ENCODE measurements at places on chromosomes 1 and 21.

DNA sequence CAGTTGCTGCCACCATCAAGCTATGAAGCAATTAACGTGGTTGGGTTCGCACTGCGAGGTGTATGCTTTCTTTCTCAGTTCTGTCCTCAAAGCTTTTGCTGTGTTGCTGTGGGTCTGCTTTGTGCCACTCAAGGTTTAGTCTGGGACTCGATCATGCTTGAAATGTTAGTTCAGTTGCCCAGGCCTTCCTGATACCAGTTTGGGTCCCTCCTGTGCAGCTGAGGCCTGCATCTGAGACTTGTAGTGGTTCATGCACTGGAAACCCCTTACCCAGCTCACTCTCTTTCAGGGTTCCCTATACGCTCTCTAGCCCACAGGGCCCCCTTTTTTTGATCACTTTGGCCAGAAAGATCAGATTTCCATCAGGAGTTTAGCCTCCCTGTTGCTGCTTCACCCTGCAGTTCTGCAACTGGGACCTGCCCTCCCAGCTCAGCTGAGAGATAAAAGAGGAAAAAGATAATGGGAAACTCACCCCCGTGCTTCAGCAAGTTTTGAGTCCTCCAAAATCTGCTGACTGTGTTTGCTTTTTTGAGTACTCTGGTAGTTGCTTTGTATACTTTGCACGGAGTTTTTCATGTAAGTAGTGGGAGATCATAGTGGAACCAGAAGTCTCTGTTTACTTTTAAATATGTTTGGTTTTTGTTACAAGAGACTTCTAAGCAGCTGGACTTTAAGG lies 317.0 kb downstream of the HHAT start:
- no peak for DNase-seq
- H3K36me3 ChIP-seq = no peaks in the 10 kb centered on the region
- H3K27ac ChIP-seq = no peak overlapping the region
- no peak overlapping the region for H3K4me3 ChIP-seq
- H3K27me3 ChIP-seq = no peaks in the 10 kb centered on the region

DNA sequence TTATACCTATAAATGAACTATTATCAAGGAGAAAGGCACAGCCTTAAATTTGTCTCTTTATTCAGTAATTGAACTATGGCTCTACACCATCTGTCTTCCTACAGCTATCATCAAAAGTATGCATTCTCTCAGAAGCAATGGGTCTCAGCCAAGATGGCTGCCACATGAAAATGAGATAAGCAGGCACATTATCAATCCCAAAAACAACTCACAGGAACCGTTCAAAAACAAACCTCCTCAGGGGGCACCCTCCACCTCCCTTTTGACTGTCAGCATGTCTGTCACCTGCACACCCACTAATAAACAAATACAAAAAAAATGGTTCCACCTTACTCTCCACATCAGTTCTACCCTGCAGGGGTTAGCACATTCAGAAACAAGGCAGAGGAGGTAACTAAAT lies 23.6 kb downstream of the KIAA0319L start:
- H3K27me3 ChIP-seq = no peaks in the 10 kb centered on the region
- no peaks in the 10 kb centered on the region for H3K36me3 ChIP-seq
- H3K27ac ChIP-seq = no peak overlapping the region
- peaks cover 21% of the 10 kb centered on the region for H3K4me1 ChIP-seq
- DNase-seq = no peak

DNA sequence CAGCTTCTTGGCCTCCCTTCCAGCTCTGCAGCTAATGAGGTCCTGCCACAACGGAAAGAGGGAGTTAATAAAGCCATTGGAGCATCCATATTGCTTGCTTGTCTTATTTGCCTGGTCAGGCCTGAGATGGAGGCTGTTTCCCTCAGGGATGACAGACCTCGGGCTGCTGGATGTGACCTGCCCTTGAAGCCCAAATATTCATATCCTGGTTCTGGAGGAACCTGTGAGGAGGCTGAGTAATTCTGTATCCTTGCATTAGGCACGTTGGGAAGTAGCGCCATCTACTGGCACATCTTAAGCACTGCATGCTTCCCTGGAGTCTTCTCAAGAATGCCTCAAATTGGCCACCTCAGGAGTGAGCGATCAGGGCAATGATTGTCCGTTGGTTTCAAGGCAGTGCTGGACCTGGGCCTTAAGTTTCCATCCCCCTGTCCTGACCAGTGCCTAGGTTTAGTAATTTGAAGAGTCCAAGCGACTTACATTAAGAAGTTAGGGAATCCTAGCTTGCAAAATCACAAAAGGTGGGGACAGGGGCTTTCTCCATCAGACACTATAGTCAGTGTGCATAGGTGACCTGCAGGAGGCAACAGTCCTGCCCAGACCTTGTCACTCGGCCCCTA lies 13.8 kb upstream of the NASP start:
- H3K4me3 ChIP-seq = no peak overlapping the region
- no peaks in the 10 kb centered on the region for H3K27me3 ChIP-seq
- peak overlapping the region; percentile 8 for H3K27ac ChIP-seq

DNA sequence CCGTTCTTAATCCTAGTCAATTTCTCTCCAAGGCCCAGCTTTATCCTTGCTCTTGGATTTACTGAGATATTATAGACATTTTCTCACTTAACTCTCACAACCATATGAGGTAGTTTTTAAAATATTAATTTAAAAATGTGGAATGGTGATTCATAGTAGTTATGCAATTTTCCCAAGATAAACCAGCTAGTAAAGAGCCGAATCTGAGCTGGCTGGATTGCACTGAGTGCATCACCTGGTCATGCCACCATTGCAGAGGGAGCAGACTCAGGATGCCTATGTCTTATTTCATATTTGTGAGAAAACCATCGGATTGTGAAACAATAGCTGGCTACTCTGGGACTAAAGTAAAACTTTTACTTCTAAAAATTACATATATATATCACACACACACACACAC lies 494.0 kb downstream of the KCNT2 start:
- H3K4me1 ChIP-seq = peaks cover 24% of the 10 kb centered on the region
- no peak for DNase-seq
- H3K36me3 ChIP-seq = no peaks in the 10 kb centered on the region
- H3K4me3 ChIP-seq = no peak overlapping the region
- H3K27me3 ChIP-seq = no peaks in the 10 kb centered on the region

DNA sequence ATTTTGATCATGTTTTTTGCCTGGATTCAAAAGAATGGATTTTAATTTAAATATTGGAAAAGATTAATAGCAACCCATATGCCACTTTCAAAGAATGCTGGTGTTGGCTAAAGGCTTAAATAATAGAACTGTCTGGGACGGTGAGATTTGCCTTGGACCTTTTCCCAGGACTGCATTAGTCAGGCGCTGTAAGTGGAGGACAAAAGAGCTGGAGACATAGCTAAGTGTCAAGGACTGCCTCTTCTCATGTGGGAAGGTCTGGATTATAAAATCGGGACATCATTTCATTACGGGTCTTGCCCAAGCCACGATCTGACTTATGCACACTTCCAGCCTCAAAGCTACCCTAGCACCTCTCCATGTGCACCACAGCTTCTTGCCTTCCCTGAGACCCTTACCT lies 458.5 kb upstream of the DEPDC1 start:
- no peak overlapping the region for H3K27ac ChIP-seq
- no peaks in the 10 kb centered on the region for H3K27me3 ChIP-seq
- H3K4me1 ChIP-seq = peaks cover 12% of the 10 kb centered on the region

DNA sequence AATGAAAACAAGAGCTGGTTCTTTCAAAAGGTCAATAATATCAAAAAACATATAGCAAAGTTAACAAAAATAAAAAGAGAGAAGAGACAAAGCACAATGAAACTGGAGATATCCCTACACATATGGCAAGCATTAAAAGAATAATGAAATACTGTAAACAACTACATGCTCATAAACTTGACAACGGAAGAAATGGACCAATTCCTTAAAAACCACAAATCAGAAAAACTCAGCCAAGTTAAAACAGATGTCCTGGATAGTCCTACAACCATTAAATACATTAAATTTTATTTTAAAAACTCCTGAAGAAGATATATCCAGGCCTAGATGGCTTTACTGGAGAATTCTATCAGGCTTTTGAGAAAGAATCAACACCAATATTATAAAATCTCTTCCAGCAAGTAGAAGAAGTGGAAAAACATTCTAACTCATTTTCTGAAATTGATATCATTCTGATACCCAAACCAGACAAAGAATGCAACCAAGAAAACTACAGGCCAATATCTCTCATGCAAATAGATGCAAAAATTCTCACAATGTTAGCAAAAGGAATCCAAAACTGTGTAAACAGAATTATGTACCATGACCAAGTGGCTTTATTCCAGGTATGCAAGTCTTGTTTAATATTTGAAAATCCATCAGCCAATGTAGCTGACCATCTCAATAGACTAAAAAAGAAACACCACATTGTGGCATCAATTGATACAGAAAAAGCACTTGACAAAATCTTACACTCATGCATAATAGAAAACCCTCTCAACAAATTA lies 56.1 kb upstream of the LRRC7 start:
- DNase-seq = no peak
- no peaks in the 10 kb centered on the region for H3K4me1 ChIP-seq
- no peak overlapping the region for H3K27ac ChIP-seq
- no peak overlapping the region for H3K4me3 ChIP-seq

- DNase-seq = no peak
- no peaks in the 10 kb centered on the region for H3K4me1 ChIP-seq
- no peak overlapping the region for H3K4me3 ChIP-seq
These were observed 139.0 kb upstream of the TMEM51 start for GRCh38 chr1:15014516-15014915.

GRCh38 chr1:237416924-237417655 lies 375.1 kb downstream of the RYR2 start:
- H3K4me3 ChIP-seq = no peak overlapping the region
- no peaks in the 10 kb centered on the region for H3K36me3 ChIP-seq
- no peaks in the 10 kb centered on the region for H3K4me1 ChIP-seq
- H3K27me3 ChIP-seq = no peaks in the 10 kb centered on the region
- H3K27ac ChIP-seq = no peak overlapping the region

- H3K4me1 ChIP-seq = peaks cover 38% of the 10 kb centered on the region
- DNase-seq = no peak
- H3K27me3 ChIP-seq = no peaks in the 10 kb centered on the region
- H3K36me3 ChIP-seq = no peaks in the 10 kb centered on the region
These were observed 5.4 kb downstream of the PBX1 start for GRCh38 chr1:164564378-164564777.

- no peak overlapping the region for H3K4me3 ChIP-seq
- no peaks in the 10 kb centered on the region for H3K4me1 ChIP-seq
- H3K36me3 ChIP-seq = no peaks in the 10 kb centered on the region
- H3K27me3 ChIP-seq = no peaks in the 10 kb centered on the region
- DNase-seq = no peak
- no peak overlapping the region for H3K27ac ChIP-seq
These were observed 36.5 kb upstream of the KCND3 start for GRCh38 chr1:112026016-112026415.

Data from thoracic aorta (tissue), 2 donors.